ENCODE measurements at places on chromosomes 6 and 20. TPM values are rescaled to one million over a fixed set of nuclear protein-coding genes. Genes with fewer than 3 reads are reported as not detected.

NFATC2 gene
- 0.28 TPM for total RNA-seq

PCSK2 gene
- not detected for total RNA-seq

OVOL2 gene
- total RNA-seq = not detected

TRIM31 gene
- total RNA-seq = not detected

SLC22A2 gene
- total RNA-seq = 1.2 TPM

GID8 gene
- 28.9 TPM for total RNA-seq

AK9 gene
- 7.2 TPM for total RNA-seq

HCRTR2 gene
- total RNA-seq = not detected

FAXC gene
- total RNA-seq = 10.9 TPM

ZC3H12D gene
- not detected for total RNA-seq

C20orf204 gene
- total RNA-seq = 0.89 TPM

ARFGAP1 gene
- total RNA-seq = 64.4 TPM

RWDD1 gene
- total RNA-seq = 51.8 TPM

MAP1LC3A gene
- 27.6 TPM for total RNA-seq

TNFRSF6B gene
- total RNA-seq = 3.4 TPM

PXDC1 gene
- 50.8 TPM for total RNA-seq

PTGIS gene
- total RNA-seq = 0.14 TPM

TMEM217 gene
- total RNA-seq = 3.2 TPM

OR2H1 gene
- not detected for total RNA-seq

DEFB132 gene
- not detected for total RNA-seq

PARD6B gene
- 4.7 TPM for total RNA-seq

NRN1 gene
- total RNA-seq = 8.7 TPM

ADA gene
- 8.0 TPM for total RNA-seq

CDH22 gene
- not detected for total RNA-seq

PRND gene
- 0.10 TPM for total RNA-seq

CTAGE9 gene
- total RNA-seq = not detected

TRMT11 gene
- 49.2 TPM for total RNA-seq

PSMG4 gene
- total RNA-seq = 23.4 TPM

TRIM40 gene
- not detected for total RNA-seq

PRDM13 gene
- total RNA-seq = not detected

SLCO4A1 gene
- total RNA-seq = 34.8 TPM

SLC22A16 gene
- total RNA-seq = not detected

NT5E gene
- 127 TPM for total RNA-seq

RIPPLY2 gene
- not detected for total RNA-seq

POPDC3 gene
- 45.7 TPM for total RNA-seq

DNAH8 gene
- not detected for total RNA-seq

CLDN20 gene
- total RNA-seq = not detected

Data from A172 (cell line).